Activated T-cell treated with anti-CD3 and anti-CD28 coated beads for 4 hours (primary cell): ENCODE measurements at places on chromosomes 12 and 14.

DNA sequence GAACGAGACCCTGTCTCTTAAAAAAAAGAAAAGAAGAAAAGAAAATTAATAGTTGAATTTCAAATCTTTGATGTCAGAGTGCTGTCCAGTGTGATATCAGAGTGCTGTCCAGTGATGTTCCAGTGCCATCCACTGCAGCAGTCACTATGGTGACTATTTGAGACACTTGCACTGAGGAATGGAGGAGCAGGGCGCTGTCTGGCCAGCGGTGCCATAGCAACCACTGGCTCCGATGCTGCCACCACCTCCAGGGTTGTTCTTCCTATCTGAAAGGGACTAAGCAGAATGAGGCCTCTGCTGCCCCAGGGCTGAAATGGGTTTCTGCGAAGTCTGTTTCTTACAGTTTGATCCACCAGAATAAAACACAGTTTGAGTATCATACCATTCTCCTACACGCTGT is 272.9 kb downstream of the NUAK1 start:
- DNase-seq: no peak

DNA sequence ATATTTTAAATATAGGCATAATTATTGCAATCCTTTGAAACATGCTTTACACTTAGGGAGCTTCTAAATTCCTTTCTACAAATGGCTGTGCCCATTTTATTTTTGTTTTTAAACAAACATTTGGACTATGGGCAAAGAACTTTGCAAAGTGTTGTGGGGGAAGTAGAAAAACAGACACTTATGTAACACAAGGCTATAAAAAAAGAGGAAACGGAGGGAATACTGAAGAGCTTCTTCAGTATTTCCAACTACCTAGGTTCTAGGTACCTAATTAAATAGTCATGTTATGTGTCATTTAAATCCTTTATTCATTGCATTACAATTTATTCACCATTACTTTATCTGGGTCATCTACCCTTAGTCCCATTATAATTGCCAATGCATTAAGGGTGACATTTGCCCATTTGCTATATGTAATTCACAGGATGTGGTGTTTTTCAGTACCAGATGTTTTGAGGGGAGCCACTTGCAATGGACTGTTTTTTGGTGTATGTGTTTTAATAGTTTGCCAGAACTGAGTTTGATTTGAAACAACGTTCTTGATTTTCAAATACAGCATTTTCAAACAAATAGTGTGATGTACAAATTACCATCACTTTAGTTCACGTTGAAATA is 1.5 kb upstream of the MSRB3 start:
- no peak for DNase-seq

- DNase-seq: no peak
These were observed 409.2 kb downstream of the DIO2 start for GRCh38 chr14:79802093-79802492.

- no peak for DNase-seq
These were observed 195.4 kb upstream of the ARHGAP5 start for GRCh38 chr14:31881531-31882310.

DNA sequence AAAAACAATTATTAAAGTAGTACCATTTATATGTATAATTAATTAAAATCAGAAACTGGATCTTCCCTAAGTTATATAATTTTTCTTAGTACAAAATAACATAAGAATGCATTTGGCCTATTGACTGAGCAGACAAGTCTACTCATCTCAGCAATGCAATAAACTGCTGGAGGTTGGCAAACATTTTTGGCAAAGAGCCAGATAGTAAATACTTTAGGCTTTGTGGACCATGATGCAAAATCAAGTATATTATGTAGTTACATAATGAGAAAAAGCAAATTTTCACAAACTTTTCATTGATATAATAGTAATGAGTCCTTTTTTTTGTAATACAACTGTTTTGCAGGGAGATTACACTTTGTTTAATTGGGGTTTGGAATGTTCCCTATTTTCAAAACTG is 30.9 kb downstream of the ERGIC2 start:
- DNase-seq: no peak

GRCh38 chr12:128961957-128962356 is 108.7 kb downstream of the GLT1D1 start:
- DNase-seq: no peak

DNA sequence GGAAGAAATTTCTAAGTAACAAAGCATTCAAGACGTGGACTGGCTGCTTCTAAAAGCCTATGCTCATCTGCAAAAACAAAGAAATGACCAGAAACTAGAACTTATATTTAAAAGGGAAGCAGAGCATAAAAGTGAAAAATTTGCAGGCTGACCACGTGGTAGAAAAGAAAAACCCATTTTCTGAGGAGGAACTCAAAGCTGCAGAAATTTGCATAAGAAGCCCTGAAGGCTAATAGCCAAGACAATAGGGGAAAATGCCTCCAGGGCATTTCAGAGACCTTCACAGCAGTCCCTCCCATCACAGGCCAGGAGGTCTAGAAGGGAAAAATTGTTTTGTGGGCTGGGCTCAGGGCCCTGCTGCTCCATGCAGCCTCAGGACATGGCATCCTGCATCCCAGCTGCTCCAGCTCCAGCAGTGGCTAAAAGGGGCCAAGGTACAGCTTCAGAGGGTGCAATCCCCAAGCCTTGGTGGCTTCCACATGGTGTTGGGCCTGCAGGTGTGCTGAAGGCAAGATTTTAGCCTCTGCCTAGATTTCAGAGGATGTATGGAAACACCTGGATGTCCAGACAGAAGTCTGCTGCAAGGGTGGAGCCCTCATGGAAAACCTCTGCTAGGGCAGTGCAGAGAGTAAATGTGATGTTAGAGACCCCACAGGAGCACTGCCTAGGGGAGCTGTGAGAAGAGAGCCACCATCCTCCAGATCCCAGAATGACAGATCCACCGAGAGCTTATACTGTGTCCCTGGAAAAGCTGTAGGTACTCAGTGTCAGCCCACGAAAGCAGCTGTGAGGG is 55.5 kb downstream of the CHGA start:
- DNase-seq: no peak

- no peak for DNase-seq
These were observed 5.6 kb downstream of the FAM234B start for GRCh38 chr12:13049816-13050215.

GRCh38 chr12:41188841-41189394 is 798 bp downstream of the PDZRN4 start:
- no peak for DNase-seq

GRCh38 chr12:123723765-123724164 is 11.6 kb downstream of the ATP6V0A2 start:
- DNase-seq: no peak
